CD4-positive, alpha-beta T cell treated with Interferon alpha-2 for 1 hour (primary cell): ENCODE measurements at places on chromosomes 3 and 15.

GRCh38 chr3:149442043-149442442, 32.5 kb upstream of the TM4SF4 start:
- no peak for DNase-seq

DNA sequence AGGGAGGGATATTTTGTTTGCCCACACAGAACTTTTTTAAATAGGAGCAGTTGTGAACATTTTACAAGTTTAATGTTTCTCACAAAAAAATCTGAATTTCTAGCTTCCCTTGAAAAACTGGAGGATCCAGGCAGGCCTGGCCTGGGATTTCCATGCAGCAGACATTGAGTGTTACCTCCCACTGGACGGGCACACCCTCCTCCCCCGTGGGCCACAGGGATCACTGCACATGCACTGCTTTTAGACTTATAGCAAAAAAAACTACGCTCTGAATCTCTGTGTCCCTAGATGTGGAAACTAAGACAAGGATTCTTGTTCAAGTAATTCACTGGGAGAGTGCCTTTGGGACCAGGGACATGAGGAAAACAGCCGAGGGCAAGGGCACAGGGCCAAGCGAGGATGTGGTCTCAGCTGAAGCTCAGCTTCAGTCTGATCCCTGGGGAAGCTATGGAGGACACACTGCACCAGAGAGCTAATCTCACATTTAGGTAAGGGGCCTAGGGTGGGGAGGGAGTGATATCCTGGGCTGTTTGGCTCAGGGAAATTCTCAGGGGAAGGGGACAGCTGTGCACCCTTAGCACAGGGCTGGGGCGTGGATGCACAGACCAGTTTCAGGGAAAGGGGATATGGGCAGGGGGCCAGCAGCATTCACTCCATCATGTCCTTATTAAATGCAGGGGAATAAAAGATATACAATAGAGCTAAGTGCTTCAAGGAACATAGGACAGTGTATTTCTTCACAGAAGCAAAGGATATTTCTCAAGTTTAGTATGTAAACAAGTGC, 46.0 kb downstream of the FSIP1 start:
- DNase-seq: no peak

GRCh38 chr15:62753518-62754221, 288.9 kb upstream of the TPM1 start:
- DNase-seq: no peak

- no peak for DNase-seq
Observed at GRCh38 chr3:38907426-38907825, 91.4 kb upstream of the SCN10A start.

DNA sequence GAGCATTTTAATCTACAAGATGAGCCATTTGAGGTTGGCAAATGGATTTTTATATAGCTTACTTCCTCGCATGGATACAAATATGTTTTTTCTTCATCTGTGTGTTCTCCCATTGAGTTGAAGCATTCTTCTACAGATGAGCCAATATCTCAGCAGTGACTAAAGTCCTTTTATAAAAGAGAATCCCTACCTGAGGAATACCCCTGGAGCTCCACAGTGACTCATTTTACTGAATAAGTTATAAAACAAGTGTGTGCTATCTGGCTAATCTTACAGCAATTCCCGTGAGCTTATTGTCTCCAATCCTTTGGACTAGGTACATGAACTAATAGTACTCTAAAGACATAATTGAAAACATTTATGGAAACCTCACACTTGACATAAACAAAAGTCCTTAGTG, 354.2 kb upstream of the BCHE start:
- no peak for DNase-seq

- DNase-seq: no peak
Observed at GRCh38 chr3:150218236-150218635, 189.9 kb upstream of the TSC22D2 start.

- no peak for DNase-seq
Observed at GRCh38 chr3:65013053-65013452, 325.3 kb upstream of the ADAMTS9 start.

- DNase-seq: no peak
Observed at GRCh38 chr3:109926376-109926775, 589.0 kb upstream of the DPPA4 start.

DNA sequence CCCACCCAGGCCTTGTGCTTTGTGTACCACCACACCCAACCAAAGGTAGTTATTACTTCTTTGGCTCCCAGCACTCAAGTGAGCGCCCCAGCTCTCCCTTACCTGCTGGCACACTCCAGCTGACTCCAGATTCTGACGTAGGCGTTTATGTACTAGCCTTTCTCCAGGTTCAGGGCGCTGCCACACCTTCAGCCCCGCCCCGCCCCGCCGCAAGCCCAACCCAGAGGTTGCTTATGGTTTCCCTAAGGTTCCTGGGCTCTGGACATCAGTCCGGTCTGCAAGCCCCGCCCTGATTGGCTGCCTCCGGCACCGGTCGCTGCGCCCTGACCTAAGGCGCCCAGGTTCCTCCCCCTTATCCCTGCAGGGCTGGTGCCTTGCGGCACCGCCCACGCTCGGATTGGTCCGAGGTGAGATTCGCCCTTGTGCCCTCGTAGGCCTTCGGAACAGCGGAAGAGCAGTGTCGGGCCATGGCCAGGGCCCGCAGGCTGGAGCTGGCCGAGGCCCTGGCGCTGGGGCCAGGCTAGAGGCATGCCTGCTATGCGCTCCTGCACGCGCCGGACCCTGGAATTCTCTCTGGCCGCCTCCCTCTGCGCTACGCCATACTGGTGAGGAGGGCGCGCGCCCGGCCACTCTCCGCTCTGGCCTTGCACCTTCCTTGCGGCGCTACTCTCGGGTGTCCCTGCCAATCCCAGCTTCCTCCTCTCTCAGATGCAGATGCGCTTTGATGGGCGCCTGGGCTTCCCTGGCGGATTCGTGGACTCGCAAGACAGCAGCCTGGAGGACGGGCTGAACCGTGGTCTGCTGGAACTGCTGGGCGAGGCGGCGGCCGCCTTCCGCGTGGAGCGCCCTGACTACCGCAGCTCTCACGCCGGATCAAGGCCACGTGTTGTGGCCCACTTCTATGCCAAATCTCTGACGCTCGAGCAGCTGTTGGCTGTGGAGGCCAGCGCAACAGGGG, 19.8 kb upstream of the NUDT16 start:
- peak; percentile 47 for DNase-seq

GRCh38 chr3:134020135-134020680, 9.5 kb downstream of the SLCO2A1 start:
- no peak for DNase-seq

GRCh38 chr15:34786206-34786605, 9.1 kb downstream of the ACTC1 start:
- DNase-seq: no peak

GRCh38 chr3:74129056-74129455, 485.4 kb downstream of the CNTN3 start:
- no peak for DNase-seq

GRCh38 chr15:68885070-68885469, 45.3 kb upstream of the SPESP1 start:
- DNase-seq: no peak

DNA sequence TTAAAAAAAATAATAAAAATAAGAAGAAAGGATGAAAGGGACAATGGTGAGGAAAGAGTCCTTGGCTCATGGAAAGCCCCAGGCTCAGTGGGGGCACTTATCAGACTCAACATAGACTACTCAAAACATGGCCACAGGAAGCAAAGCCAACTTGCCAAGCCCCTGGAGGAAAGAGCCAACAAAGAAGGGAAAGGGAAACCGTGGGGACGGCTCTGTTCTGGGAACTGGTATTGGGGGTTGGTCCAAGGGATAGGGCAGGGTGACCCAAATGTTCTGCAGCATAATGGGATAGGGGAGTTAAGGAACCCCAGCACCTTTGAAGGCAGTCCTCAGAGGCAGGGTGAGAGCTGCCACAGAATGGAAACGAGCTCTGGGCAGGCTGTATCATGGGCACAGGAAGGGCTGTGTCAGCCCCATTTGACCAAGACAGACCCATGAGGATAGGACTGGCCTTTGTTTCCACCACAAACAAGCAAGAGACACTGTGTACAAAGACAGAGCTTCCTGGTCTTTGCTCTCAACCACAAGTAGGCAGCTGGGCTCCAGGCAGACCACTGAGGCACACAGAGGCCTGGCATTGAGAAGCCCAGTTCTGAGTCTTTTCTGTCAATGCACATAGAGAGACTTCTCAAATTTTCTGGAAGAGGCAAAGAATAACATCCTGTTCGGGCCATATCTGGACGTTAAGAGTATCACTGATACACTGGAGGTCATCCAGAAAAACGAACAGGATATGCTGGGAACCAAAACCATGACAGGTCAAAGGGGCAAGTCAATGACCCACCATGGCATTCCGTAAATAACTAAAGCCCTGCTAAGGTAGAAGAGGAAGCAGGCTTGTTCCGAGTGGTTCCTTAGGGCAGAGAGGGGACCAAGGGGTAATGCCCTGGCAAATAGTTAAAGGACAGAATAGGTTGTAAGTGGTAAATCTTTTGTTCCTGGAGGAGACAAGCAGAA, 10.6 kb upstream of the SEMA7A start:
- no peak for DNase-seq

DNA sequence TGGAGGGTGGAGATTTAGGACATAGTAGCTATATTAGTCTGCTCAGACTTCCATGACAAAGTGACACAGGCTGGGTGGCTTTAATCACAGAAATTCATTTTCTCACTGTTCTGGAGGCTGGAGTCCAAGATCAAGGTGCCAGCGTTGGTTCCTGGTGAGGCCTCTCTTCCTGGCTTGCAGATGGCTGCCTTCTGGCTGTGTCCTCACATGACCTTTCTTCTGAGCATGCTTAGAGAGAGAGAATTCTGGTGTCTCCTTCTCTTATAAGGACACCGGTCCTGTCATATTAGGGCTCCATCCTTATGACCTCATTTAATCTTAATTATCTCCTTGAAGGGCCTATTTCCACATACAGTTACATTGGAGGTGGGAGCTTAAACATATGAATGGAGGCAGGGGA, 14.9 kb upstream of the SHC4 start:
- no peak for DNase-seq

DNA sequence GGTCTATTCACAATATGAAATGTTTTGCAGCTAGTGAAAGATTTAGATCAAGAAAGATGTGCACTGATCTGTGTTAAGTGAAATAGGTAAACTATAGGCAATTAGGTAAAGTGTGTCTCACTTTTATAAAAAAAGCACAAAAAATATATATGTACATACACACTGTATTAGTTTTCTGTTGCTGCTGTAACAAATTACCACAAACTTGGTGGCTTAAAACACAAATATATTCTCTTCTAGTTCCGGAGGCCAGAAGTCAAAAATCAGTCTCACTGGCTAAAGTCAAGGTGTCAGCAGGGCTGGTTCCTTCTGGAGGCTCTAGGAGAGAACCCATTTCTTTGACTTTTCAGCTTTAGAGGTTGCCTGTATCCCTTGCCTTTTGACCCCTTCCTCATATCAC, 11.1 kb downstream of the FAH start:
- no peak for DNase-seq

- no peak for DNase-seq
Observed at GRCh38 chr3:14631101-14631497, 20.5 kb upstream of the CCDC174 start.

DNA sequence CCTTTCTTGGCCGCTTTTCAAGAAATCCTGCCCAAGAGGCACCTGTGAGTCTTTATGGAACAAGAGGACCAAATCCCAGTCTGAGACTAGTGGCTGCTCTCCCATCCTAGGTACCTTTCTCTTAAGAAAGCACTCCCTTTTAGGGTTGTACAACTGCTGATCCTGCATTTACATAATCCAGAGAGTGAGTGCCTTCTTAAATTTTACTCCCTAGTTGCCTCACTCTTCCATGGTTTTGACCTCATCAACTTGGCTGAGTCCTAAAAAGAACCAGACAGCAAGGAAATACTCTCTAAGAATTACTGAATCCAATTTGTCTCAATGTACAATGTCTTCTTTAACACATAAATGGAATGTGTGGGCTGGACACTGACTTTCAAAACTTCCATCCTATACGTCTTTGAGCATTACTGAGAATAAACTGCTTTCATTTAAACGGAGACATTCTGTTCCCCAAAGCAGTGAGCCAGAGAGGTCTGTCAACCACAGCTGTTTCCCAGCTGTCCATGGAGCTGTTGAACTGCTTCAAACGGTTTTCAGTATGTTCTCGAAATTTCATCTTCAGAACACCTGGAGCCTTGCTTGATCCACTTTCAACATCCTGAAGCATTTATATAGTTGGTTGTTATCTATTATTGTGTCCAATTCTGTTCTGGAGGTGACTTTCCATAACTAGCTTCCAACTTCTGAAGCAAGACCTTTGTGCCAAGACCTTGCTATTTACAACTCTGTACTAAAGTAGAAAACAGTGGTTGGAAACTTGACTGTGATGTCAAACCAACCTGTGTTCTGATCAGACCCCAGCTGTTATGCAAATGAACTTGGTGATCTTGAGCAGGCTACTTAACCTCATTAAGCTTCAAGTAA, 179.1 kb downstream of the SLC9A9 start:
- no peak for DNase-seq

GRCh38 chr15:66862111-66862939, 160.3 kb downstream of the SMAD6 start:
- DNase-seq: no peak

- DNase-seq: no peak
Observed at GRCh38 chr15:70420948-70421482, 323.3 kb upstream of the TLE3 start.

- DNase-seq: no peak
Observed at GRCh38 chr15:97383516-97383915, 577.0 kb upstream of the ARRDC4 start.

DNA sequence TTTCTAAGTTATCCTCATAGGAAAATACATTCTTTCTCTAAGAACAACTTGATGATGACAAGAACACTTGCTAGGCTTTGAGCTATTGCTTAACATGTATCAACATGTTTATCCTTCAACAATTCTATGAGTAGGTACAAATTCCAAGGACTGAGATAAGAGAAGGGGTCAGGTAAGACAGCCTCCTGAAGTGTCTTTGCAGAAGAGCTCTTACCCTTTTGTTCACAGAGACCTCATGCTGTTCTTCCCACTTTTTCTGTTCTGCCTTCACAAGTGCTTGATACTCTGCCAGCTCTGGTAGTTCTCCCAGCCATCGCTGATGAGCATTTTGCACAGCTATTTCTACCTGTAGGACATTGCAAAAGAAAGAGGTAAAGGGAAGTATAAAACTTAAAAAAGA, 50.9 kb downstream of the CEP152 start:
- DNase-seq: no peak

DNA sequence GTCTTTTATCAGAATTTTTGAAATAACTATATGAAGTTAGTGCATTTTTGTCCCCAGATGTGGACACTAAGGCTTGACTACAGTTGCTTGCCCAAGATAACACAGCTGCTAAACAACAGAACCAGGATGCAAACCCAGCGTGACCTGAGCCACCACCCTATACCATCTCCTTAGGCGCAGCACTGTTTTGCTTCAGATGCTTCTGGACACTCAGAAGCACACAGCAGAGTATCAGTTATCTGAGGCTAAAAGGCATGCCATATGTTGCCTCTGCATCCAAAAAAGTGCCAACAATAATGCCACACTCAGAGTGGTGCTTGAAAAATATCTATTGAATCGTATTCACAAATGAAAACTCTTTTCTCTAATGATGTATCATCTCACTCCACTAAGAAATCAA, 24.5 kb downstream of the KCNMB2 start:
- no peak for DNase-seq

GRCh38 chr3:25300141-25300540, 127.9 kb upstream of the RARB start:
- no peak for DNase-seq

GRCh38 chr3:126274735-126275619, 82.2 kb downstream of the KLF15 start:
- DNase-seq: no peak
